ENCODE measurements at places on chromosomes 2 and 18.

GRCh38 chr2:152920846-152921245 is 202.4 kb downstream of the ARL6IP6 start:
- peak; percentile 2 for DNase-seq

GRCh38 chr18:55286257-55286825 is 301.7 kb downstream of the TCF4 start:
- no peak for DNase-seq

DNA sequence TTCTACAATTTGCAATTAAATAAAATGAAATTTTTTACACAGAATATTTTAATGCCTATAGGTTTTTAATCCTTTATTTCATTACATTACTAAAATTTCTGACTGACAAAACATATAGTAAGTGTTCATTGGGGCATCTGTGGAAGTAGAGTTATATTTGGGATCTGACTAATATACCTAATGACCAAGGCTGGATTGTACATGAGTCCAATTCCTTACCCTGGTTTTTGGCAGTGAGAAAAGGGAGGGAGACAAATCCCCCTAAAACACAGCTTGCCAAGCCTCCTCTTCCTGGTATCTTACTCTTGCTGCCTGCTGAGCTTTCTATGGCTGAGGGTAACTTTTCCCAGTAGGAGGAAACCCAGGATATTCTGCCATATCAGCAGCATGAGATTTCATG is 149.4 kb upstream of the CDH20 start:
- DNase-seq = no peak

DNA sequence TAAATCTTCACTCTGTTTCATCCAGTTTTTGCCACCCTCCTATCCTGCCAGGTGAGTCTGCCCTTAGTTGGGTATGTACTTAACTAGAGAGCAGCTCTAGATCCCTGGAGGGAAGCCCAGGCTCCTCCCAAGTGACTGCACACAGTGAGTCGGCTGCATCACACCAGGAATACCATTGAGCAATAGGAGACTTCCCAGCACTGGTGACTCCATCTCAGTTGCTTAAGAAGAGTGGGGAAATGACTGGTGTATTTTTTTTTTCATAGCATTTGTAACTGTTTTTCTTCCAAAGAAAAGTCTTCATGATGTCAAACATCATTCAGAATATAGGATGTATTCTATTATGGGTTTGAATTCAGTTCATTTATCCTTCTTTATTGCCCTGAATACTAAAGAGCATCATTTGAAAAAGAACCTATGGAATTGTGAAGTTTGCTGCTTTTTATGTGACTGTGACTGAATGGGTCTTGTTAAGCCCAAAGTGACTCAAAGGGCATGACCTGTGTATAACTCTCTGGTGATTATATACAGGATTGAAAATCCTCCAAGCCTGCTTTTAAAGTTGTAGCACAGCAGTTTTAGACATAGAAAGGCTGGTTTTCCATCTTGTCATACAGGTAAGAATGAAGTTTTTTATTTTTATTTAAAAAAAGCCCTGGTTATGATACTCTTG is 84.3 kb downstream of the MAP3K20 start:
- DNase-seq = peak; percentile 96

GRCh38 chr2:150441784-150442183 is 45.7 kb downstream of the RND3 start:
- DNase-seq = no peak

DNA sequence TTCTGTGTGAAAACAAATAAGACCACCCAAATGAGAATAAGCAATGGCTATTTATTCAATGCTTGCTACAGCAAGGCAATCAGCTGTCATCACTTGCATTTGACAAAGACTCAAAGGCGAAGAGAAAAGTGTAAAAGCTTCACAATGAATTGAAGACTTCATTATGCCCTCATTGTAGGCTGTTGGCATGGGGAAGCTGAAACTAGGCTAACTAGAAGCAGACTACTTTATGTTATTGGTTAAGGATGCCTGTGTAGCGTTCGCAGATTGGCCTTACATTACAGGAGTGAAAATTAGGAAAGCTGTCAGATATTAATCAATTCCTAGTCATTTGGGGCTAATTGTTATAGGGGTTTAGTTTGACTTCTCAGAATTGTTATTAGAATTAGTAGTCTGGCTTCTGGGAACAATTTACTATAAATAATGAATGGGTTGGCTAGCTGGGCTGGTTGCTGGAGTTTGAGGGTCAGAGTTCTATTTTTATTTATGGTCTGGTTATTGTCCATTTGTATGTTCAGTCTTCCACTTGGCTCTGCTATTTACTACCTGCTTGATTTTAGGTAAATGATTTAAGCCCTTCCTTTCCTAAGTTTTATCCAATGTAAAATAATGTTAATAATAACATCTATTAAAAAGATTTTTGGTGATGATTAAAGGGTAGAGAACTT is 437.2 kb upstream of the SYT4 start:
- DNase-seq = no peak

DNA sequence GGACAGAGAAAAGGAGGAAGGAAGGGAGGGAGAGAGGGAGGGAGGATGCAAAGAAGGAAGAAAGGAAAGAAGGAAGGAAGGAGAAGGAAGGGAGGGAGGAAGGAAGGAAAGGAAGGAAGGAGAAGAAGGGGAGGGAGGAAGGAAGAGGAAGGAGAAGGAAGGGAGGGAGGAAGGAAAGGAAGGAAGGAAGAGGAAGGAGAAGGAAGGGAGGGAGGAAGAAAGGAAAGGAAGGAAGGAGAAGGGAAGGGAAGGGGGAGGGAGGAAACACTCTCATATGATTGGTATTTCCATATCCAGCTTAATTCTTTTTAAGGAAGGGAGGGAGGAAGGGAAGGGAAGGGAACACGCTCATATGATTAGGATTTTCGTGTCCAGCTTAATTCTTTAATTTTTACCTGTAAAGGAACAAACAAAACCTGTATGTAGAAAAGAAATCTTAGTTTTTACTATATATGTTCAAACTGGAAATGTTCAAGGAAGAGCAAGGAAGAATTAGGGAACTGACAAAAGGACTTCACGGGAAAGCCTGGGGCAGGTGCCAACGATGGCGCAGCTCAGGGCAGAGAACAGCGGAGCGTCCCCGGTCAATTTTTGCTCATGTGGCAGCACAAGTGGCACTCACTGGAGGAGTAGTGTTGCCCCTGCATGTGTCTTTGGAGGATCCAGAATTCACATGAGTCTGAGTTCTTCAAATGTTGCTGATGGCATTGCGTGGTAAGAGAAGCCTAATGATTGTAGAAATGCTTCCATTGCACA is 228.6 kb downstream of the ZNF516 start:
- DNase-seq = no peak

- DNase-seq = no peak
These were observed 5.7 kb downstream of the TCF4 start for GRCh38 chr18:55582325-55582724.

DNA sequence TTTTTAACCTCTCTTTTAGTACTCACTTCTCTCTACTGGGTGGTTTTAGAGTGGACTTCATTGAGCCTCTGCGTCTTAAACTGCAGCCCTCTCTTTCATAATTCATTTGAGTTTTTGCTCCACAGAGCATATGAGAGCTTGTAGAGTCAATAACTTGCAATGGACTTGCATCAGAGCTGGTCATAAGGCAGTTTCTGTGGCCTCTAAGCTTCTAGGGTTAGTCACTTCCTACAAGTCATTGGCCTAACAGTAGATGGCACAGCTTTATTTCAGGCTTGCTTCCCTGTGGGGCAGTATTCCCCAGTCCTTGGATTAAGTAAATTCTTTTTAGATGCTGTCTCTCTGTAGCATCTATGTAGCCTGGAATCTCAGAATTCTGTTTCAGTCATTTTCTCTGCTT is 1435.7 kb downstream of the LRP1B start:
- peak; percentile 25 for DNase-seq

DNA sequence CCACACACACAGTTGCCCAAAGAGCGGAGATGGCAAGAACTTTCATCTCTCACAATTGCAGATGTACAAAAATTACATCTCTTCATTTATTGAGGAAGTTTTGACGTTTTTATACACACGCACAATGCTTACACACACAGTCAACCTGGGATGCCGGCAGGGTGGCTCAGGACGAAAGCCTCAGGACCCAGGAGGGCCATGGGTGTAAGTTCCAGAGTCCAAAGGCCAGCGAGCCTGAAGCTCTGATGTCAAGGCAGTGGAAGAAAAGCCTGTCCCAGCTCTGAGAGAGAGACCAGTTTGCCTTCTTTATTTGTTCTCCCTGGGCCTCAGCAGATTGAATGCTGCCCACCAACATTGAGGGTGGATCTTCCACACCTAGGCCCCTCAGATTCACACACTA is 10.1 kb downstream of the AMER3 start:
- no peak for DNase-seq

DNA sequence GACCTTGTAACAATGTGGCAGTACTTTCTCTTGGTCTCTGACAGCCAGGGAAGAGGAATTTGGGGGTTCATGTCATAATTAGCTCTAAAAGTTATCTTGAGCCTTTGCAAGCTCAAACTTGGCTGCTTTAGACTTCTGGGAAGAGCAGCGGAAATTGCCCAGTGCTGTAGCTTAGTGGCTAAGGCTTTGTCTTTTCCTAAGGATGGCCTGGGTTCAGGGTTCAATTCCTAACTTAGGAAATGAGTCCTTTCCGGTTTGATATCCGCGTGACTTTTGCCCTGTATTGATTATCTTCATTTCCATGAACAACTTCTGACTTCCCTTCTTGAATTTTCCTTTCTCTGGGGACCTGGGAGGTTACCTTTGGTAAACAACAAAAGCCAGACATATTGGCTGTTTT is 961.0 kb downstream of the CNTNAP5 start:
- no peak for DNase-seq

DNA sequence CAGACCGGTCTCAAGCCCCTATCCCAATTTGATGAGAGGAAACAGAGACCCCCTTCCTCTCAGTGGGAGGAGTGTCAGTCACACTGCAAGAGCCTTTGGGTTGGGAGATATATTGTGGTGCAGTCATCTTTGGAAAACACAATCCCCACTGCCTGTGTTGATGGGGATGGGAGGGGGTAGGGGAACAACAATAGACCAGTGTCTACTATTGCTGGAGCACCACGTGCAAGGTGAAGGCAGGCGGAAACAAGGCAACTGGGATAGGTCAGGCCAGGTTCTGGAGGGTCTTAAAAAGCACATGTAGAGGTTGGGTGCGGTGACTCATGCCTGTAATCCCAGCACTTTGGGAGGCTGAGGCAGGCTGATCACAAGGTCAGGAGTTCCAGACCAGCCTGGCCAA is 127.9 kb downstream of the ZFP36L2 start:
- DNase-seq = no peak

- DNase-seq = no peak
These were observed 2.4 kb downstream of the GAREM1 start for GRCh38 chr18:32468147-32468845.

DNA sequence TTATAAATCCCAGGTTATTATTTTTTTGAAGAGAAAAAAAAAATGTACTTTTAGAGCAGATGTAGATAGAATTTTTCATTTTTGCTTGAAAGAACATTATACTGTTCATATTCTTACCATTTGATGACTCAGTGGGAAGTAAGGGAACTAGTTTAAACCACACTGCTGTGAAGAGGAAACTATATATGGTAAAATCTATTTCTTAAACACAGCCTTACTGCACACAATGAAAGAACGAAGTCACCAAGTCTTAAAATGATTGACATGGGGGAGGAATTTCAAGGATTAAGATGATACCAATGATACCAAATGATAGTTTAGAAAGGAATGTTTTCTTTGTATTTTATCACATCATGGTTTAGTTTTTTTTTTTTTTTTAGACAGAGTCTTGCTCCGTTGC is 5.0 kb downstream of the ACTR2 start:
- peak; percentile 80 for DNase-seq

DNA sequence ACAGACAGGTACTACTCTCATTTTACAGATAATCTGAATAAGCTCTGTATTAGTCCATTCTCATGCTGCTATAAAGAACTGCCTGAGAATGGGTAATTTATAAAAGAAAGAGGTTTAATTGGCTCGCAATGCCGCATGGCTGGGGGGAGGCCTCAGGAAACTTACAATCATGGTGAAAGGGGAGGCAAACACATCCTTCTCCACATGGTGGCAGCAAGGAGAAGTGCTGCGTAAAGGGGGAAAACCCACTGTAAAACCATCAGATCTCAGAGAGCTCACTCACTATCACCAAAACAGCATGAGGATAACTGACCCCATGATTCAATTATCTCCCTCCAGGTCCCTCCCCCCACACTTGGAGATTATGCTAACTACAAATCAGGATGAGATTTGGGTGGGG is 254.4 kb downstream of the KCNE4 start:
- peak; percentile 41 for DNase-seq

GRCh38 chr2:219728991-219729487 is 101.6 kb downstream of the SLC4A3 start:
- no peak for DNase-seq

- DNase-seq = peak; percentile 36
These were observed 401.2 kb downstream of the GALR1 start for GRCh38 chr18:77650799-77651385.

DNA sequence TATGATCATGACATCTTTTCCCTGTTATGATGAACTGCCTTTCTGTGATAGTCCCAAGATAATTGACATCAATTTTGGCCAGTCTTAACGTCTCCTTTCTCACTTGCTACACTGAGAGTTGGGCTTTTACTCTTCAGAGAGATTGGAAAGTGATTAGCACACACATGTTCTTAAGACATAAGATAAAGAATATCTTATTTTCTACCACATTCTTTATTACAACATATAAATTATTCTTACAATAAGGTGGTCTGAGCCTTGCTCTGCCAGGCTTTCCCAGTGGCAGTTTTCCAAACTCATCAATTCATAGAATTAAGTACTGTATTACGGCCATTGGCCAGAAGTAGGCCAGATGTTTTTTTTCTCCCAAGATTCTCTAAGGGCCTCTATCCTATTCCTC is 5.7 kb upstream of the DSC3 start:
- no peak for DNase-seq

DNA sequence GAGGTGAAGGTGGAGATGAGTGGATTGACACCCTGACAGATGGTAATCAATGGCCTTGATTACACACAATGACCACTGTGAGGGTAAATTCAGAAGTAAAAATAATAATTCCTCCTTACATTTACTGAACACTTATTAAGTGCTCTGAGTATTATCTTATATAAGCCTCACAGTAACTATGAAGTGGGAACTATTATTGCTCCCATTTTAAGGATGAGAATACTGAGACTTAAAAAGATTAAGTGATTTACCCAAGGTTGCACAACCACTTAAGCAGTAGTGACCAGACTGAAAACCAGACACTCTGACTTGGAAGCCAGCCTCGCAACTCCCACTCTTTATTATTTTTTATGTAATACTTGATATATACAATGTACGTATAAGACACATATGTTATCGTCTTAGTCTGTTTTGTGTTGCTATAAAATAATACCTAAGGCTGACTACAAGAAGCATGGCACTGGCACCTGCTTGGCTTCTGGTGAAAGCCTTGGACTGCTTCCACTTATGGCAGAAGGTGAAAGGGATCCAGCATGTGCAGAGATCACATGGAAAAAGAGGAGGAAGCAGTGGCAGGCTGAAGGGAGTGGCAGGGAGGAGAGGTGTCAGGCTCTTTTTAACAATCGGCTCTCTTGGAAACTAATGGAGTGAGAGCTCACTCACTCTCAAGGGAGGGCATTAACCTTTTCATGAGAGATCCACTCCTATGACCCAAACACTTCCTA is 41.5 kb upstream of the C1D start:
- DNase-seq = no peak

- no peak for DNase-seq
These were observed 36.5 kb downstream of the POLR1A start for GRCh38 chr2:86069091-86069685.

Data from astrocyte of the spinal cord (primary cell).